ENCODE measurements at places on chromosomes 3 and 15. TPM values are rescaled to one million over a fixed set of nuclear protein-coding genes. Genes with fewer than 3 reads are reported as not detected.

ACOX2 gene
- 24.2 TPM for total RNA-seq

SKOR1 gene
- not detected for total RNA-seq

EFCC1 gene
- total RNA-seq, result 0.06 TPM

CHRNA5 gene
- total RNA-seq, result 3.5 TPM

MORC1 gene
- not detected for total RNA-seq

EPHB3 gene
- 2.9 TPM for total RNA-seq

SPATA12 gene
- total RNA-seq, result not detected

CSPG4 gene
- 11.3 TPM for total RNA-seq

KCNH8 gene
- not detected for total RNA-seq

NUDT16 gene
- 19.7 TPM for total RNA-seq

CSPG5 gene
- total RNA-seq, result not detected

MYO1E gene
- 76.5 TPM for total RNA-seq

GNAT1 gene
- not detected for total RNA-seq

CCDC39 gene
- not detected for total RNA-seq

SOX14 gene
- not detected for total RNA-seq

FETUB gene
- not detected for total RNA-seq

DPPA2 gene
- not detected for total RNA-seq

CFAP100 gene
- not detected for total RNA-seq

PAQR5 gene
- 1.5 TPM for total RNA-seq

ANKRD63 gene
- total RNA-seq, result not detected

SLC28A1 gene
- total RNA-seq, result not detected

CFAP91 gene
- total RNA-seq, result 0.05 TPM

LRRK1 gene
- 15.3 TPM for total RNA-seq

VILL gene
- total RNA-seq, result 7.2 TPM

ERICH6 gene
- not detected for total RNA-seq

RAB6B gene
- total RNA-seq, result 1.7 TPM

KBTBD12 gene
- total RNA-seq, result not detected

KCNMB3 gene
- 0.37 TPM for total RNA-seq

GHSR gene
- total RNA-seq, result not detected

All from cardiac ventricle fibroblast (primary cell).